Right cardiac atrium (tissue), 5 donors: ENCODE measurements at places on chromosomes 6 and 20. TPM values are rescaled to one million over a fixed set of nuclear protein-coding genes. Genes with fewer than 3 reads are reported as not detected.

The SSTR4 gene
- not detected for polyA plus RNA-seq

The HLA-DRA gene
- 66.7 TPM for polyA plus RNA-seq

The MSH5 gene
- 1.8 TPM for polyA plus RNA-seq

The PKIB gene
- 0.25 TPM for polyA plus RNA-seq

The CTAGE9 gene
- not detected for polyA plus RNA-seq

The ID1 gene
- polyA plus RNA-seq: 273 TPM

The PGBD1 gene
- 2.3 TPM for polyA plus RNA-seq

The NFATC2 gene
- 2.8 TPM for polyA plus RNA-seq

The RIPOR2 gene
- 0.59 TPM for polyA plus RNA-seq
